ENCODE measurements at places on chromosomes 7 and 10.

- no peak for DNase-seq
These were observed 90.8 kb downstream of the ZMYND11 start for GRCh38 chr10:226018-226417.

GRCh38 chr10:101222683-101223273 is 6.5 kb downstream of the LBX1 start:
- DNase-seq = no peak

DNA sequence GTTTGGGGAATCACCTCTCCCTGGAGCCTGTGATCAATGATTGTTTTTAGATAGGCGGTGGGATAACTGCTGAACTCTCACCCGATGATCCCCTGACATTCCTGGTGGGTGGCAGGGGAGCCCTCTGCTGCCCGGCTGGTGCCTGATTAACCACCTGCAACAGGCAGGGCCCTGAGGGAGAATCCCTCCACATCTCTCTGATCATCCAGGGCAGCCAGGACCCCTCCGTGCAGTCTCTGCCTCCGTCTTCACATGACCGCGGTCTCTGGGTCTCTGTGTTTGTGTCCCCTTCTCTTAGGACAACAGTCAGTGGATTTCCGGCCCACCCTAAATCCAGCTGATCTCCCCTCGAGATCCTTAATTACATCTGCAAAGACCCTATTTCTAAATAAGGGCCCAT is 17.4 kb downstream of the CALML5 start:
- no peak for DNase-seq

DNA sequence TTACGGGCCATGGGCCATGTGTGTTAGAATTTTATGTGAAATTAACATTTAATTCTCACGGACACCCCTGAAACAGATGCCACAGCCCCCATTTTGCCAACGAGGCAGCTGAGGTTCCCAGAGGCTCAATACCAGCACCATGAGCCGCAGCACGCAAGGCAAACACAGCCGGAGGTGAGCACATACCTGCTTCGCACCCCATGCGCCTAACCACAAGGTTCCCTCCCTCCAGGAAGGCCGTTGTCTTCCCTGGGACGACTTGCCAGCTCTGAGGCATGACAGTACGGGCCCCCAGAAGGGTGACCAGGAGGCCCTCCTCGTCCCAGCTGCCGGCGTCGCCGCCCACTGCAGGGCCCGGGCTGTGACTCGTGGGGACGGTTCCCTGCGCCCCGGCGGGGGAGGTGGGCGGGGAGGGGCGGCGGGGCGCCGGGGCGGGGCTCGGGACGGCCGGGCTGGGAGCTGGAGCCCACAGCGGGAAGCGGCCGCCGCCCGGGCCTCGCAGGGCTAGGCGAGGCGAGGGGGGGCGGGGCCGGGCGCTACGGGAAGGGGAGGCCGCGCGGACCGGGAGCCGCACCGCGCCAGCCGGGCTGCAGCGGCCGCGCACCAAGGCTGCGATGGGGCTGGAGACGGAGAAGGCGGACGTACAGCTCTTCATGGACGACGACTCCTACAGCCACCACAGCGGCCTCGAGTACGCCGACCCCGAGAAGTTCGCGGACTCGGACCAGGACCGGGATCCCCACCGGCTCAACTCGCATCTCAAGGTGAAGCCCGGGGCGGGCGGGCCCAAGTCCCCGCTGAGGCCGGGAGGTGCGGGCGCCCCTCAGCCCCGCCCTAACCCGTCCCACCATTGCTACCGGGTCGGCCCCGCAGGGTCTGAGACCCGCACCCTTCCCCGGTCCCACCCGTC is at the start of gene CAV2:
CAV2 (plus strand) TSS at position 571 of the 910 bp plus-strand sequence; CDS start at position 615, 44 bp downstream.
- DNase-seq = no peak

DNA sequence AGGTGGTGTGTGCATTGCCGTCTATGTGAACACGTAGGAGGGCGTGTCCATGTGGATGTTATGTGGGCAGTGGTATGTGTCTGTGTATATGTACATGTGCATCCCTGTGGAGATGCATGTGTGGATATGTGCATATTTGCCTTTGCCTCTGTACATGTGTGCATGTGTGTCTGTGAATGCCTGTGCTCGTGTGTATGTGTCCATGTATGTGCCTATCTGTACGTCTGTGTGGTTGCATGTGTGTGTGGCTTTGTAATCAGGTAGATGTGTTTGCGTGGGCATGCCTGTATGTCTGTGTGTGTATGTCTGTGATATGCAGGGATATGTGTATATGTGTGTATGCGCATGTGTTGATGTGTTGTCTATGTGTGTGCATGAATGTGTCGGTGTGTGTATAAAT is 19.7 kb downstream of the ADCY1 start:
- no peak for DNase-seq

- DNase-seq = no peak
These were observed 1672.9 kb downstream of the REEP3 start for GRCh38 chr10:65194126-65194525.

- DNase-seq = no peak
These were observed 2.8 kb upstream of the TECTB start for GRCh38 chr10:112280205-112280921.

DNA sequence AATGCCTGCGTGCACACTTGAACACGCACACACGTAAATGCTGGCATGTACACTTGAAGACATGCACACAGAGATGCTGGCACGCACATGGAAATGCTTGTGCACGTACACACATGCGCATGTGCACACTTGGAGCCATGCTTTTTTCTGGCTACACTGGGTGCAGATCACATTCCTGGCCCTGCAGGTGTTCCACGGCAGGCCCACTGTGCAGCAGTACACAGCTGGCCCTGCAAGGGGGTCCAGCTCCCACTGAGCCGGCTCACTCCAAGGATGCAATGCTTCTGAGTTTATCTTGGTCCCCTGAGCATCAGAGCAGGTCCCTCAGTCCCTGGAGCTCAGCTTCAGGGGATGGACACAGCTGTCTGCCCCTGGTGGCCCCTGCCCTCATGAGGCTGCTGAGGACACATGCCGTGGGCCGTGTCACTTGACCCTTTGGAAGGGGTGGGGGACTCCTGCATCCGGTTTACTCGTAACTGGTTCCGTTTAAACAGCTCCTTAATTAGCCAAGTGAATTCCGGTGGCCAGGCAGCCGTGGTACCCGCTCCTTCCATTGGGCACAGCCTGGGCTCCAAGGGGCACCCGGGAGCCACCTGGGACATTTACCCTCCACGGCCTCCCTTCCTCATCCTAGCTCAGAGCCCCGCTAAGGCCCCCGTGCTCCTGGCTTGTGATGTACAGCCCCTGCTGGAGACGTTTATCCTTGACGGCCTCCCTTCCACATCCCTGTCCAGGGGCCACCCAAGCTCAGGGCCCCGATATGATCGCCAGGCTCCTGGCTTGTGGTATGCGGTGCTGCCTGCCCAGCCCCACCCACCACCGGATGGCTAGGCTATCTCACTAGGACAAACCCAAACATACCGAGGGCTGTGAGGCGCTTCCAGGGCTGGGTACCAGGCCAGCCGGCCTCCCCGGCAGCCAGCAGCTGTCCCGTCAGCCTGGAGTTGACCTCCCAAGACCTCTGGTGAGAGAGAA is 39.5 kb upstream of the DPYSL4 start:
- DNase-seq = no peak

- no peak for DNase-seq
These were observed 563.6 kb upstream of the SEMA3D start for GRCh38 chr7:85750454-85750949.

DNA sequence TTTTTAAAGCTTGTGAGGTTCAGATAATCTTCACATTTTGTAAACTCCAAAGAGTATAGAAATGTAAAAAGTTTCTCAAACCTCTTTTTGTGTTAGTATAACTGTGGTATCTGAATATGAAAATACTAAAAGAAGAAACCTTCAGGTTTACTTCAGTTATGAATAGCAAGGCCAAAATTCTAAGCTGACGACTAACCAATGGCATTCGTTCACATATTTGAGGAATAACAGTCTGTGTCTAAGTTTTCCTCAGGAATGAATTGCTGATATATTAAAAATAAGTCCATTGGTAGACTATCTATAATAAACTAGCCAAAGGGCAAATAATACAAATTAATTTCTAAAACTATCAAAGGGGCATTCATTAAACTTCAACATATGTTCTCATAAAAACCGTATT is 206.0 kb downstream of the CXCL12 start:
- no peak for DNase-seq

DNA sequence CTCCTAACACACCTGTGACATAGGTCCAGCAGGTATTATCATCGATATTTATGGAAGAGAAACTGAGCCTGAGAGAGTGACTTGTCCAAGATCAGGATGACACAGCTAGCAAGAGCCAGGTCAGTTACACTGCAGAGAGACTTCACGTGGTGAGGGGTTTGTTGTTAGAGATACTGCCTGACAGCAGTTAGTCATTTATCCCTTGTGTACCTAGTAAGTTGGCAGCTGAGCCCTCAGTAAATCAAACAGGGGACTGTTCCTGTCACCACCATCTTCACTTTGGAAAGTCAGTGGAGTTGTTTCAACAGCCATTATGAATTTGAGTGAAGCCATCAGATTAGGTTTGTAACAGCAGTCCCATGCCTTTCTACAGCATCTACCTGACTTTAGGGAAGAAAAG is 87.5 kb upstream of the GATA3 start:
- DNase-seq = no peak

DNA sequence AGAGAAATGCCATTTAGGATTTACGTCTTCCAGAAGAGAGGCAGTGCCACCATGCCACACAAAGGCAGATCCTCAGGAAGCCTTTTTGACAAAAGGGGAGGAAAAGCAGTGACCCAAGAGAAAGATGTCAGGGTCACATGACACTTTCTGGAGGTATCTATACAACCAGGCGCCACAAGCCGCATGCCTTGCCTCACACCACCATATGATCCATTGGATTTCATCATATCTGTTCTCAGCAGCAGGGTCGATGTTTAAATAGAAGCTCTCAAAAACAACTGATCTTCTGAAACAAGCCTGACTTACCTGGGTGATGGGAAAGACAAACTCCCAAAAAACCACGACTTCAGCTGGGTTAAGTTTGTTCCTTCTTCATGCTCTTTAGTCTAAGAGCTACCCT is 52.5 kb upstream of the UNC5B start:
- DNase-seq = no peak

DNA sequence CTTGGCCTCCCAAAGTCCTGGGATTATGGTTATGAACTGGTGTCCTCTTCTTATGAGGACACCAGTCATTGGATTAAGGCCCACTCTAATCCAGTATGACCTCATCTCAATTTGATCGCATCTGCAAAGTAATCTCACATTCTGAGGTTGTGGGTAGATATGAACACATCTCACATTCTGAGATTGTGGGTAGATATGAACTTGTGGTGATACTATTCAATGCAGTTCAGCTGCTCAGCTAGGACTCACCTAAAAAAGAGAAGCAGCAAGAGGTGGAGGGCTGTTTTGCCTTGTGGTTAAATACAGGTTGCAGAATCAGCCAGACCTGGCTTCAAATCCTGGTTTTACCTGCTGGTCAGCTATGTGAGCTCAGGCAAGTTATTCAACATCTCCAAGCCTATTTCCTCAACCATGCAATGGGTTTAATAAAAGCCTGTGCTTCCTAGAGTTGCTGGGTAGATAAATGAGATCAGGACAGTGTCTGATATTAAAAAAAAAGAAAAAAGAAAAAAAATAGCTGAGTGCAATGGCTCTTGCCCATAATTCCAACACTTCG is 8.5 kb upstream of the BAG3 start:
- no peak for DNase-seq

DNA sequence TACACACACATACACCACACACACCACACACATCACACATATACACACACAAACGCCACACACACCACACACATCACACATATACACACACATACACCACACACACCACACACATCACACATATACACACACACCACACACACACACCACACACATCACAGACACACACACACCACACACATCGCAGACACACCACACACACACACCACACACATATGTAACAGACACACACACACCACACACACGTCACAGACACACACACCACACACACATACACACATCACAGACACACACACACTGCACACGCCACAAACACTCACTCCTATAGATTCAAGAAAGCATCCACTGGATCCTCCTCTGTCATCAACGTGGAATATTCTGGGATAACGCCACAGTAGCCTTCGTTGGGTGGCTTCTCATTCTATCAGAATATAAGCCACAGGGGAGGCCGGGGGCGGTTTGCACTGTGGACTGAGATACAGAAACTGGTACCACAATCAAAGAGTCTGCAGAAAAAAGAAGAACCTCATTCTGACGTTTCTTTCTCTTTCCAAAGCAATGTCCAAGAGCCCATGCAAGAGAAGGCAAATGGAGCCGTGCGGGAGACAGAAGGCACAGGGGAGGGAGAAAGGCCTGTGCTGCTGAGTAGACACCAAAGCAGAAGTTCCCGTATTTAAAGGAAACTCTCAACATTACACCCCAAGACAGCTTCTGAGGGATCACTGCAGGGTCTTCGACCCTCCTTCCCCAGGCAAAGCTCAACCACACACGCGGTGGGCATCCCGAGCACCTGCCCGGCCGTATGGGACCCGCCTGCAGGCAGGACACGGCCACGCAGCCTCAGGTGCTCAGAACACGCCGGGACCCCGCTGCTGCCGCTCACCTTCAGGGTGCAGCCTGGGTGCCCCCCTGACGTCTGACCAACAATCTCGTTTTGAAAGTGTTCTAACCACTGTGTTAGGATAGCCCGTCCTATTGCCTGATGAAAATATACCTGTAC is 321.2 kb downstream of the DNAJB6 start:
- no peak for DNase-seq

DNA sequence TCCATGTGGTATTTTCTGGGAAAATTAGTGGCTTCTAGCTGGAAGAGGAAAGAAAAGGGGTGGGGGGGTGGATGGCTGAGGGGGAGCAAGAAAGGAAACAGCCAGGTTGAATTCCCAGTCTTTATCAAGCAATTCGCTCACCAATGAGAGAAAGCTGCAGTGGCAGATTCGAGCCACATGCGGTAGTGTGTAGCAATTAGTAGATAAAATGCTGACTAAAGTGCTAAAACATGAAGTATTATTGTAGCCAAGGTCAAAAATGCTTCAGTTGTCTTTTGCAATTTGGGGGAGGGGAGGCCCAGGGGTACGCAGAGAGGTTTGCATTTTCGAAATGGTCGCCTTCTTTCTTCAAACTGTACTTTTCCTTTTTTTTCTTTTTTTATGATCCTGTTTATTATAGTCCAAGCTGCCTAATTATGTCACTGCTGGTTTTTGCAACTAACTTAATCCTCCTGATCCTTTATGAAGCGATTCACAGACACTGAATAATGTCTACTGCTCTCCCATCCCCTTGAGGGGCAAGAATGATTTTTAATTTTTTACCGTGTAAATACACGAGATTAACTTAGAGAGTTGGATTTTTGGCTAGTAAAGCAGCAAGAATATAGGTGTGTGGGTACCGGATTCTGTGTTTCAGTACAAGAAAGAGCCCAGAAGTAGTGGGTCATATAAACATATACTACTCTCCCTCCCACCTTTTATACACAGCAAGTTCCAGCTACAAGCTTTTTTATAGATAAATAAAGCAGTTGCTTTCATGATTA is 3.6 kb upstream of the ARID5B start:
- peak; percentile 21 for DNase-seq

- DNase-seq = peak; percentile 94
These were observed 66.7 kb upstream of the PDZD8 start for GRCh38 chr10:117441812-117442443.

GRCh38 chr7:92133133-92133736 is 1.0 kb downstream of the CYP51A1 start:
- no peak for DNase-seq

Data from stromal cell of bone marrow (primary cell).